Stimulated activated CD4-positive, alpha-beta T cell treated with anti-CD3 and anti-CD28 coated beads, Interleukin-15, amount 100 ng/mL, for 1 hour (primary cell): ENCODE measurements at places on chromosomes 6 and 20.
A peak's percentile ranks its signal among the peaks of the same experiment; 100 is the strongest.

DNA sequence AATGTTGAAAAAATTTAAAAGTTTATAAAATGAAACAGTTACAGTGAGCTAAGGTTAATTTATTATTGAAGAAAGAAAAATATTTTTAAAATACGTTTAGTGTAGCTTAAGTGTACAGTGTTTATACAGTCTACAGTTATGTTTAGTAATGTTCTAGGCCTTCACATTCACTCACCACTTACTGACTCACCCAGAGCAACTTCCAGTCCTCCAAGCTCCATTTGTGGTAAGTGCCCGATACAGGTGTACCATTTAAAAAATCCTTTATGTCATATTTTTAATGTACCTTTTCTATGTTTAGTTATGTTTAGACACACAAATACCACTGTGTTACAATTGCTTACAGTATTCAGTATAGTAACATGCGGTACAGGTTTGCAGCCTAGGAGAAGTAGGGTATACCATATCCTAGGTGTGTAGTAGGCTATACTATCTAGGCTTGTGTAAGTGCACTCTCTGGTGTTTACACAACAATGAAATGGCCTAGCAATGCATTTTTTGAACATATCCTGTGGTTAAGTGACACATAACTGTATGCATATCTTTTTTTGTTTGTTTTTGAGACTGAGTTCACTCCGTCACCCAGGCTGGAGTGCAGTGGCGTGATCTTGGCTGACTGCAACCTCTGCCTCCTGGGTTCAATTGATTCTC lies 26.3 kb downstream of the FLRT3 start:
- no peak for DNase-seq

- DNase-seq: no peak
Measured at GRCh38 chr20:44465001-44465560, 10.6 kb upstream of the TTPAL start.

DNA sequence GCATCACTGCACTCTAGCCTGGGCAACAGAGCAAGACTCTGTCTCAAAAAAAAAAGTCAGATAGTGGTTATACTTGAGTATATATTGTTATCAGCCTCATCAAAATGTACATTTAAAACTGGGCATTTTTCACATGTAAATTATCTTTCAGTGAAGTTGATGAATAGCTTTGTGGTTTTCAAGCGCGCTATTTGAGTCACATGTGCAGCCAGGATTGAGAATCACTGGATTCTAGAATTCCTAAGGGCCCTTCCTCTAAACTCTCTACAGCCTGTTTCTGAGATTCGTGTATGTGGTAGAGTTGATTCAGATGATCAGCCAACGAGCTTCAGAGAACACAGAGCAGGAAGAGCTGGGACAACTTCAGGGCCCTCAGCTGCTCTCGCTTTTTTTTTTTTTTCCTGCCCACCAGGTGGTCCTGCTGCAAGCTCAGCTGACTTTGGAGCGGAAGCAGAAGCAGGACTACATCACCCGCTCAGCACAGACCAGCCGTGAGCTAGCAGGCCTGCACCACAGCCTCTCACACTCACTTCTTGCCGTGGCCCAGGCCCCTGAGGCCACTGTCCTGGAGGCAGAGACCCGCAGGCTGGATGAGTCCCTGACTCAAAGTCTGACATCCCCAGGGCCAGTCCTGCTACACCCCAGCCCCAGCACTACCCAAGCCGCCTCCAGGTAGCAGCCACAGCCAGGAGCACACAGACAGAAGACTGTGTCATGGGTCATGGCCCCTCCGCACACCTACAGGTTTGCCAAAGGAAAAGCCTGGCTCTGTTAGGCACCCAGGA lies 18.3 kb downstream of the C20orf173 start:
- DNase-seq: no peak

GRCh38 chr6:53811082-53811481 lies 16.3 kb downstream of the LRRC1 start:
- DNase-seq: no peak

DNA sequence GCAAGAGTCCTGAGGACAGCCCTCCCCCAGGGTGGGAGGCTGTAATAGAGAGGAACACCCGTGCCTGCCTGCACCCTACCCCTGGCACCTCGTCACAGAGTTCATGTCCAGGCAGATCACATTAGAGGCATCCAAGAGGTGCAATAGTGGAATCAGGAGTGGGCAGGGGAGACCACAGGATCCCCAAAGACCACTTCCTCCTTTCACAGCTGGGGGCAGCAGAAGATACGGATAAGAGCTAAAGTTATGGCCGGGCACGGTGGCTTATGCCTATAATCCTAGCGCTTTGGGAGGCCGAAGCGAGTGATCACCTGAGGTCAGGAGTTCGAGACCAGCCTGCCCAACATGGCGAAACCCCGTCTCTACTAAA lies 1.5 kb upstream of the CAPN11 start:
- no peak for DNase-seq

DNA sequence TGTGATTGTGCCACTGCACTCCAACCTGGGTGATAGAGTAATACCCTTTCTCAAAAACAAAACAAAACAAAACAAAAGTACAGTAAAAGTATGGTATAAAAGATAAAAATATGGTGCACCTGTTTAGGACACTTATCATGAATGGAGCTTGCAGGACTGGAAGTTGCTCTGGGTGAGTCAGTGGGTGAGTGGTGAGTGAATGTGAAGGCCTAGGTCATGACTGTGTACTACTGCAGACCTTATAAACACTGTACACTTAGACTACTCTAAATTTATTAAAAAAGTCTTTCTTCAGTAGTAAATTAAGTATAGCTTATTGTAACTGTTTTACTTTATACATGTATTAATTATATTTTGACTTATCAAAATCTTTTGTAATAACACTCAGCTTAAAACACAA lies 46.0 kb downstream of the ZFP64 start:
- DNase-seq: no peak

DNA sequence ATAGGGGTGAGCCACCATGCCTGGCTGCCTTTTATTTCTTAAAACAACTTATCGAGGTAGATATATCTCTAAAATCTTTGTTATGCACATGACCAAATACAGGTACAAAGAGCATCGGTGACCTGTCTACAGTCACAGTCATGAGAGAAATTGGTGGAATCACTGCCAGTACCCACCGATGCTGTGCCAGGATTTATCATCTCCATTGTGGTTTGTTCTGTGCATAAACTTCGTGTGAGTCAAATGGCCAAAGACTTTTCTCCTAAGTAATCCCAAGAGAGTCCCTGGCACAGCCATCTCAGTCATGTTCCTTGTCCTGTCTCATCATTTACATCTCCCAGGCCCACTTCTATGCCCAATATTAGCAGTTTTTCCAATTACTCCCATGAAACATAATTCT lies 9.0 kb downstream of the GSTA3 start:
- no peak for DNase-seq

DNA sequence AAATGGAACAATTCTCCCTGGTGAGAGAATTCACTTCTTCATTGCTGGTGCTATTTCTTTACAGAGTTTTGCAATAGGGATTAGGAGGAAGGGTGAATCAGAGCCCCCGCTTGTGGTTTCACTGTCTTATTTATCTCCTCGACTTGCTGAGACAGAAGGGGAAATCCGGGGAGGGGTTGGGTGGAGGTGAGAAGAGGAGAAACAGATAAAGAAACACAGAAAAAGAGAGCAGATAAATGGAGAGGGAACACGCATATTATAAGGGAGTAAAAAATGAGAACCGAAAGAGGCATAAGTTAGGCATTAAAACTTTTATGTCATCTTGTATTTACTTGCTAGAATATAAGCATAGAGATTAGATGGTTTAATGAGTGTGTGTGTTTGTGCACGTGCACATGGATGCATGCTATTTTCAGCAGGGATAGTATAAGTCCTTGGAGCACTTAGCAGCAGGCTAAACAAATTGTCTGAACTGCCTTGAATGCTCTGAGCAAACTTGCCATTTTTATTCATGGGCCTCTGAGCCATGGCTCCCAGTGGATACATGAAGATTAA lies 105.0 kb downstream of the OLIG3 start:
- peak; percentile 26 for DNase-seq

- no peak for DNase-seq
Measured at GRCh38 chr20:49381558-49382493, 100.6 kb downstream of the KCNB1 start.

DNA sequence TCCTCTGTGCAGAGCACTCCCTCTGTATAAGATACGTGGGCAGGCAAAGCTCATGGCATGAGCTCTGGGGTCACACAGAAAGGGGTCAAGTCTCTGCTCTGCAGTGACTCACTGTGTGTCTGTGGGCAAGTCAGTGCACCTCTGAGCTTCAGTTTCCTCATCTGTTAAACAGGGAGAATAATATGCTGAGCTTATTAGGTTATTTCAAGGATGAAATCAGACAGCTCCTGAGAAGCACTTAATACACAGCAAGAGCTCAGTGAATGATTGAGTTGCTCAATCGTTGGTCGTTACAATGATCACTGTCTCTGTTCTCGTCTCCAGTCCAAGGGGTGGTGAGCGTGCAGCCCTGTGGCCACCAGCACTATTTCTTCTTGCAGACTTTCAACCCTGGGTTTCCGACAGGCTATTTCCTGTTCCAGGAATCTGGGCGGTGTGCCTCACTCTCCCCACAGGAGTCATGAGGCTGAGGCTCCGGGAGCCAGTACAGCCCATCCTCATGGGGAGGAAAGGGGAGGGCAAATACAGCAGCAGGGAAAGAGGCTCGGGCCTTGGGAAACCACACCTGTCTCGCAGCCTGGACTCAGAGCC lies 28.9 kb downstream of the KIAA1755 start:
- no peak for DNase-seq

DNA sequence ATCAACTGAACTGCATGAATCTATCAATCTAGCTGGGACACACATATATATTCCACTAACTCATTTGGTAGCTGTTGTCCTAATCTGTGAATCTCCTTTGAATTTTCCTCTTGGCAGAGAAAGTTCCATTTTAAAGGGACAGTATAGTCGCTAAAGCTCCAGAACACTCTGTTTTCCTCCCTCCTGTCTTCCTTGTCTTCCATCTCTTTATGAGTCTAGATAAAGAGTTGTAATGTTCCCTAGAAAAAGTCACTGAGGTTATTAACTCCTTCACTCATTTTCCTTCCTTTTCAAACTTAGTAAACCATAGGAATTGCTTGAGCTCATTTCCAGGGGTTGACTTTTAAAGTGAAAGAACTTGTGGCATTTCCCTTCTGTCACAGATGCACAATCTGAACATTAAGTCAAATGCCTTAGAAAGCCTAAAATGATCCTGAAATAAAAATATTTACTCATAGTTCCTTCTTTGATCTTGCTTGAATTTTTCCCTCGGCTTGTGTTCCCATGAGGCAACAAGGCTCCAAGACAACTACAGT lies 198.4 kb downstream of the TRIM27 start:
- no peak for DNase-seq

- no peak for DNase-seq
Measured at GRCh38 chr6:133816171-133816570, 72.7 kb upstream of the TCF21 start.
